ENCODE measurements at places on chromosomes 6 and 20.

- DNase-seq, result no peak
These were observed 52.3 kb downstream of the HUS1B start for GRCh38 chr6:604579-604978.

DNA sequence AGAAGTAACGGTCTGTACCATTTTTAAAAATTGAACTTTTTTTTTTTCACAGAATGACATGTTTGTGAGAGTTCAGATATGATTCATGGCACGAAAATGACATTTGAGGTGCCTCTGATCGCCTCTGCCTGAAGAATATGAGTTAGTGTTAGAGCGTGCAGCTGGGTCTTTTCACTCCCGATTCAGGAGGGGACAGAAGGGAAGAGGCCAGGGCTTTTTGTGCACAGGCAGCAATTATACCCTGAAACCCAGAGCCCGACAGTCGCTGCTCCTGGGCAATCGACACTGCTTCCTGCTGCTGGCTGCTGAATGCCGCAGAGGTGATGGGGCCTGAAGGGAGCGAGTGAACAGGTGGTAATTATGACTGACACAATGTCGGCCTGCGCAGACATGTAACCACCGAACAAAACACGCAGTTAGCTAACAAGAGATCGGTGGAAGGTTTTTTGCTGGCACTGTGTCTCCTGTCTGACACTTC lies 652.0 kb upstream of the NOX3 start:
- DNase-seq, result no peak

- DNase-seq, result peak; percentile 96
These were observed at the start of gene ATP6V1G2 for GRCh38 chr6:31546339-31546957. Gene ATP6V1G2, minus strand, starts transcription at chr6:31546608. Its CDS starts 49 bp downstream, at chr6:31546559.

- DNase-seq, result no peak
These were observed 228.9 kb downstream of the ALDH8A1 start for GRCh38 chr6:134721060-134721405.

DNA sequence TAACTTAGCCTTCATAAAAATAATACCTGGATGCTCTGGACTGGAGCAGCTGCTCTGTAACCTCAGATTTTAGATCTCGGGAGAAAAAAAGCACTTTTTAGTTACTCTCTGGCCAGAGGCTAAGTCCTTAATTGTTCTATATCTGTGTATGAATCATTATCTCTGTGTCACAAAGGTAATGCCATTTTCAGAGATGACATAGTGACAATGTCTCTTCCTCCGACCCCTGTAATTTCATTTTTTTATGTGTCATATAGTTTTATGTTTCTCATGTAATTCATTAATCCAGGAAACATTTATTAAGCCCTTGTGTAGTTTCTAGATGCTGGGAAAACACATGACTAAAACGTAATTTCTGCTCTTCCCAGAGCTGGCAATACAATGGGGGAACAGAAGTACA lies 55.6 kb downstream of the SENP6 start:
- DNase-seq, result no peak

DNA sequence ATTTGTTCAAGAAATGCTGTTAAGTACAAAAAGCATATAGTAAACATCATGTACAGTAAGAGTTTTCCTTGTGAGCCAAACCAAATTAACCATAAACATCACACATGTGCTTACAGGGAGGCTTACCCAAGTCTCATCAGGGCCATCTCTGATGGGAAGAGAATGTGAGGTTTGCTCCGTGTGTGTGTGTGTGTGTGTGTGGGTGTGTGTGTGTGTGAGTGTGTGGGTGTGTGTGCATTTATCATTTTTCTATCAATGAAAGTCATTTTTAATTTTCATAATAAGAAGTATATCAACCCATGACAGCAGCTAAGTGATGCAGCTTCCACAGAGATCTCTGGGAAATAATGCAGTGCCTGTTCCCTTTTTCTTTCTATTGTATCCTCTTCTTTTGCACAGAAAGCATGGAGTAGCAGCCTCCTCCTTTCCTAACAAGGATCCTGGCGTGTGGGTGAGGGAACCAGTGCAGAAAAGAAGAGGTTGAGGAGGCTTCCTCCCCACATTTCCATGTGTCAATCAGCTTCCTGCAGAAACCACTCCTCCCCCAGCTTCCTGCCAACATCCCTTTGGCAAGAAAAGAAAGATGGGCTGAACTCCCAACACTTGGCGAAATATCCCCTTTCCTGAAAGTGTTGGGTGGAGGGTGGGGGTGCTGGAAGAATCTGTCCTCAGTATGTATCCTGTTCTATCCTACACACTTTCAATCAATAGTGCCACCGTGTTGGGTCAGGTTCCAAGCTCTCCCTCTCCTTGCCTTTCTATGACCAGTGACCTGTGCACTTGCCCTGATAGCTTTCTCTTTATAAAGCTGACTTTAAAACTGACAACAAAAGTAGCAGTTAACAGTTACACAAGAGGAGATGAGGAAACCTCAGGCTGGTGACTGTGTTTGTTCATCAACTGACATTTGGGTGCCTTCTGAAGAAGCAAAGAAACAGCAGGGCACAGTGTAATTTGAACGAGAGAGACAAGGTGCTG lies 251.8 kb upstream of the CITED2 start:
- peak; percentile 34 for DNase-seq

GRCh38 chr6:157050537-157051265 lies 272.6 kb downstream of the TMEM242 start:
- no peak for DNase-seq

DNA sequence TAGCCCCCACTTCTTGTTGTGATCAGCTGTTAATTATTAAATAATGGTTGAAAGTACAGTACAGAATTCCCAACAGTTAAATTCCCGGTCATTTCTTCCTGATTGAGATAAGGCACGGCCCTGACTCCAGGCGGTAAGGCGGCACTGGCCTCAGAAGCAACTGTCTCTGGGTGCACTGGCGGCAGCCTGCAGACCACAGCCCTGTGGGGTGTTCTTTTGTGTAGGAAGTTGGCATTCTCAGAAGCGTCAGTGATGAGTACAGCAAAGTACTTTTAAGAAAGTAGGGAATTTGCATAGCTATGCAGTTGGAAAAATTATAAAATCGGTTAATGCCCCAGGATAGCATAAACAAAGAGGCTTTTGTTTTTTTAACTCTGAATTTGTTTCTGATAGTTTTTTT lies 50.5 kb downstream of the SAMD5 start:
- DNase-seq, result no peak

GRCh38 chr6:165732696-165733488 lies 69.9 kb upstream of the PDE10A start:
- no peak for DNase-seq

DNA sequence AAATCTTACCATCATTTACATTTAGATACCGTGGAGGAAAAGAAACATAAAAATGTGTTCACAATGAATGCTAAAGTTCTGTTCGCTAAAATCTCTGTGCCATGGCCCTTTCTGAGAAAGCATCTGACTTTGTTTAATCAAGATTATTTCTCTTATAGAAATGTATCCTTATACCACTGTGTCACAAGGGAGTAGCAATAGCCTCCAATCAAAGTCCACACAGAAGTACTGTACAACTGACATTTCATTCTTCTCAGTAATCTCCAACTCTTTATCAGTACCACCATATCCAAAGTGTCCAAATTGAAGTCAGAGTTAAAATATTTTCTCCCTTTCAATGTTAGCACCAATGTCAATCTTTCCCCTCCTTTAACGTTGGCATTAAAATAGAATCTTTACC lies 6.1 kb downstream of the FERMT1 start:
- DNase-seq, result no peak

DNA sequence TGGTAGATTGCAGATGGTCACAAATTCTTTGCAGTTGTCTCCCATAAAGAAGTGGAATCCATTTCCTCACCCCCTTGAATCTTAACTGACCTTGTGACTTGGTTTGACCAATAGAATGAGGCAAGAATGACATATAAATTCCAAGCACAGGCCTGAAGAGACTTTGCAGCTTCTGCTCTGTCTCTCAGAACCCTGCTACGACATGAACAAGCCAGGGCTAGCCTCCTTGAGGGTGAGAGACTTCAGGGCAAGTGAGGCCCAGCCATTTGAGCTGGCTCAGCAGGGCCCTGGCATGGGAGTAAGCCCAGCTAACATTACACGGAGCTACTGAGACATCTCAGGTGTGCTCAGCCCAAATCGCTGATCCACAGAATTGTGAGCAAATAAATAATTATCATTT lies 216.3 kb upstream of the MAN1A1 start:
- DNase-seq, result no peak

GRCh38 chr6:169240125-169240524 lies 13.5 kb downstream of the THBS2 start:
- DNase-seq, result no peak

- DNase-seq, result no peak
These were observed 5.7 kb downstream of the FOXO3 start for GRCh38 chr6:108566406-108566805.

Measured in upper lobe of left lung (tissue), 6 donors.